Activated CD8-positive, alpha-beta T cell treated with anti-CD3 and anti-CD28 coated beads, Interleukin-2, amount 10 ng/mL, durations not matched to agents 7 days and 5 days (primary cell): ENCODE measurements at places on chromosomes 13 and 19. TPM values are rescaled to one million over a fixed set of nuclear protein-coding genes. Genes with fewer than 3 reads are reported as not detected.

DNA sequence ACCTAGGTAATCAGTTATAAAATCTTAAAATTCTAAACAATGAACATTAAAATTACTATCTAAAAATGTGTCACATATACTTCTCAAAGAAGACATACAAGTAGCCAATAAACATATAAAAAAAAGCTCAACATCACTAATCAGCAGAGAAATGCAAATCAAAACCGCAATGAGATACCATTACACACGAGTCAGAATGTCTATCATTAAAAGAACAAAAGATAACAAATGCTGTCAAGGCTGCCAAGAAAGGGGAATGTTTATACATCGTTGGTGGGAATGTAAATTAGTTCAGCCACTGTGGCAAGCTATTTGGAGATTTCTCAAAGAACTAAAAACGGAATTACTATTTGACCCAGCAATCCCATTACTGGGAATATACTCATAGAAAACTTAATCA lies 310.3 kb upstream of the EDNRB start:
- no peaks in the 10 kb centered on the region for H3K27me3 ChIP-seq
- no peak overlapping the region for H3K4me3 ChIP-seq
- no peaks in the 10 kb centered on the region for H3K4me1 ChIP-seq
- no peaks in the 10 kb centered on the region for H3K36me3 ChIP-seq

GRCh38 chr19:17775245-17775927 lies 19.6 kb upstream of the B3GNT3 start:
- H3K4me3 ChIP-seq, result no peak overlapping the region
- no peaks in the 10 kb centered on the region for H3K27me3 ChIP-seq
- peak; percentile 46 for DNase-seq
- H3K4me1 ChIP-seq, result peaks cover 14% of the 10 kb centered on the region

- DNase-seq, result no peak
- H3K4me1 ChIP-seq, result peaks cover 10% of the 10 kb centered on the region
- H3K36me3 ChIP-seq, result no peaks in the 10 kb centered on the region
- peaks cover 12% of the 10 kb centered on the region for H3K27me3 ChIP-seq
These were observed 108.7 kb upstream of the MBNL2 start for GRCh38 chr13:97113231-97114001.

The MUC16 gene
- not detected for total RNA-seq

GRCh38 chr13:43469791-43470190 lies 317.0 kb downstream of the ENOX1 start:
- H3K27ac ChIP-seq, result no peak overlapping the region
- no peak overlapping the region for H3K4me3 ChIP-seq
- no peaks in the 10 kb centered on the region for H3K4me1 ChIP-seq
- peaks cover 8% of the 10 kb centered on the region for H3K27me3 ChIP-seq
- no peaks in the 10 kb centered on the region for H3K36me3 ChIP-seq
